Fibroblast of lung (primary cell): ENCODE measurements at places on chromosomes 5 and 9.

- no peak overlapping the region for H3K4me3 ChIP-seq
- DNase-seq, result no peak
- no peaks in the 10 kb centered on the region for H3K27me3 ChIP-seq
These were observed 26.6 kb upstream of the OBP2B start for GRCh38 chr9:133235549-133236222.

DNA sequence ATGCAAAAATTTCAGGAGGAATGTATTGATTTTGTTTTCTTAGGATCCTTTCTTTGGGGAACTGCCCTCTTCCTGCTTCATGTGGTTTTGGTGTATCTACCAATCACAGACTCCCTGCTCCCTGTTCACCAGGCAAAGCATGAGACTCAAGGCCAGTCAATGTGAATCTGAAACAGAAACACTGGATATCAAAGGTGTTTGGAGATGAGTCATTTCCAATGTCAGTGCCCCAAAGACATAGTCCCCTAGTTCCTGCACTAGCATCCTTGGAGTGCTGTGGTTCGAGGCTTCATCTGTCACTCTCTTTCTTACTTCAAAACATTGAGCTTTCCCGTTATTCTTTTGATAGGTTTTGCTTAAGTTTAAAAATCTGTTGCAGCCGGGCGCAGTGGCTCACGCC lies 8.1 kb downstream of the PPP3R2 start:
- no peaks in the 10 kb centered on the region for H3K4me1 ChIP-seq
- no peak overlapping the region for H3K4me3 ChIP-seq
- no peak overlapping the region for H3K27ac ChIP-seq
- no peaks in the 10 kb centered on the region for H3K27me3 ChIP-seq
- H3K36me3 ChIP-seq, result no peaks in the 10 kb centered on the region

DNA sequence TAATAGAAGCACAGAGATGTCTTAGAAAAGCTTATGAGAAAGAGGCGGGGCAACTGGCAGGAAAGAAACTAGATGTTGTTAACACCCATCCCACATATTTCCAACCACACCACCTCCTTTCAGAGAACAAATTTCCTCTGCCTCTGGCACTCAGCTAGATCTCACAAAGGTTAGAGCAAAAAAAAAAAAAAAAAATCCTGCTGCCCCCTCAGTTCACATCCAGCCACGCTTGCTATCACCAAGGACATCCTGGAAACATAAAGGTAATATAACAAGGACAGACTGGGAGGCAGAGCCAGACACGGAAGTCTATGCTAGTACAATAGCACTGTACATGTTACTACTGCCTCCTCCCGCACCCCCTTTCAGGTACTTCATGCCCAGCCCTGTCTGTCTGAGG lies 238.0 kb upstream of the PTGER4 start:
- H3K36me3 ChIP-seq, result no peaks in the 10 kb centered on the region
- H3K27ac ChIP-seq, result no peak overlapping the region
- H3K4me3 ChIP-seq, result no peak overlapping the region

GRCh38 chr9:116501871-116502270 lies 185.2 kb upstream of the TRIM32 start:
- no peaks in the 10 kb centered on the region for H3K4me1 ChIP-seq
- no peaks in the 10 kb centered on the region for H3K27me3 ChIP-seq
- no peak overlapping the region for H3K27ac ChIP-seq
- no peak for DNase-seq
- H3K36me3 ChIP-seq, result no peaks in the 10 kb centered on the region

DNA sequence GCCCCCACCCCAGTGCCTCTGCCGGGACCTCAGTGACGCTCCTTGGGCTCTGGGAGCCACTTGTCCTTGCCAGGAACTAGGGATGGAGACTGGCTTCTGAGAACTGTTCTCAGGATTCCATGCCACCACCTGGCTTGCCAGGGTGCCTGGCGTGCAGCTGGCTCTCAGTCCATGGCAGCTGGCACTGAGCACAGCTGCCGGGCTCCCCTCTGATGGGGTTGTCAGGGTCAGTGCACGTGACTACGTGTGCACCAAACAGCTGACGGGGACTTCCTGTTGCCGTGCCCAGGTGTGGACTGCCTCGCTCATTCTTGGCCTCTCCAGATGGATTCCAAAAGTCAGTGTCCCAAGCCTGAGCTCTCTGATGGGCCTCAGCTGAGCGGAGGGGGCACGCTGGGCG lies 9.4 kb downstream of the KCNT1 start:
- DNase-seq, result no peak
- H3K4me3 ChIP-seq, result no peak overlapping the region
- H3K27me3 ChIP-seq, result peaks cover 8% of the 10 kb centered on the region
- no peaks in the 10 kb centered on the region for H3K4me1 ChIP-seq
- no peaks in the 10 kb centered on the region for H3K36me3 ChIP-seq
- no peak overlapping the region for H3K27ac ChIP-seq

GRCh38 chr5:169765176-169765996 lies 128.3 kb downstream of the DOCK2 start:
- peaks cover 6% of the 10 kb centered on the region for H3K4me1 ChIP-seq
- no peaks in the 10 kb centered on the region for H3K36me3 ChIP-seq
- H3K27ac ChIP-seq, result no peak overlapping the region
- H3K27me3 ChIP-seq, result no peaks in the 10 kb centered on the region
- DNase-seq, result peak; percentile 75

GRCh38 chr5:162484986-162485385 lies 417.4 kb downstream of the GABRG2 start:
- no peaks in the 10 kb centered on the region for H3K4me1 ChIP-seq
- no peaks in the 10 kb centered on the region for H3K27me3 ChIP-seq
- H3K27ac ChIP-seq, result no peak overlapping the region
- no peaks in the 10 kb centered on the region for H3K36me3 ChIP-seq
- H3K4me3 ChIP-seq, result no peak overlapping the region

- H3K27ac ChIP-seq, result no peak overlapping the region
- no peaks in the 10 kb centered on the region for H3K36me3 ChIP-seq
- H3K4me3 ChIP-seq, result no peak overlapping the region
- no peaks in the 10 kb centered on the region for H3K27me3 ChIP-seq
- DNase-seq, result no peak
- no peaks in the 10 kb centered on the region for H3K4me1 ChIP-seq
These were observed 77.8 kb upstream of the SLC1A3 start for GRCh38 chr5:36528588-36528987.

GRCh38 chr5:133818031-133818431 lies 150.4 kb downstream of the C5orf15 start:
- no peaks in the 10 kb centered on the region for H3K4me1 ChIP-seq
- no peak overlapping the region for H3K27ac ChIP-seq
- no peak overlapping the region for H3K4me3 ChIP-seq

GRCh38 chr9:137880976-137881530 lies 3.5 kb downstream of the CACNA1B start:
- H3K4me1 ChIP-seq, result no peaks in the 10 kb centered on the region
- H3K4me3 ChIP-seq, result no peak overlapping the region
- DNase-seq, result no peak
- H3K36me3 ChIP-seq, result no peaks in the 10 kb centered on the region

DNA sequence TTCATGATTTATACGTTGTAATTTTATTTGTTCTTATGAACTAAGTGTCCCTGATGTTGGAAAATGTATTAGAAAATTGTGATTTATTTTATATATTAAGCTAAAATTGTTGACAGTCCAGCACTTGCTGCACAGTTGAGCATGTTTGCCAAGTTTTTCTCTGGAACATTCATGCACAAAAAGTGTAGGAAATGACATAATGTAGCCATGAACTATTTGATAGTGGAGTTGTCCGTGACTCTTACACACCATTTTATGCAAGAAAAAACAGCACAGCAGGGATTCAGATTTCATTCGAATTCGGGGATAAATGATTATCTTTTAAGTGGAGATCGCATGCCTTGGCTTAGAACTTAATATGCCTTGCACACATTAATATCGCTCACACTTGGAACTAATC lies 708.6 kb upstream of the WWC1 start:
- no peaks in the 10 kb centered on the region for H3K27me3 ChIP-seq
- no peaks in the 10 kb centered on the region for H3K36me3 ChIP-seq
- H3K27ac ChIP-seq, result no peak overlapping the region
- DNase-seq, result peak; percentile 70
- no peak overlapping the region for H3K4me3 ChIP-seq

- H3K4me3 ChIP-seq, result no peak overlapping the region
- no peak overlapping the region for H3K27ac ChIP-seq
- H3K27me3 ChIP-seq, result no peaks in the 10 kb centered on the region
- DNase-seq, result no peak
- no peaks in the 10 kb centered on the region for H3K36me3 ChIP-seq
- no peaks in the 10 kb centered on the region for H3K4me1 ChIP-seq
These were observed 67.8 kb downstream of the TMEM167A start for GRCh38 chr5:83009408-83009807.

DNA sequence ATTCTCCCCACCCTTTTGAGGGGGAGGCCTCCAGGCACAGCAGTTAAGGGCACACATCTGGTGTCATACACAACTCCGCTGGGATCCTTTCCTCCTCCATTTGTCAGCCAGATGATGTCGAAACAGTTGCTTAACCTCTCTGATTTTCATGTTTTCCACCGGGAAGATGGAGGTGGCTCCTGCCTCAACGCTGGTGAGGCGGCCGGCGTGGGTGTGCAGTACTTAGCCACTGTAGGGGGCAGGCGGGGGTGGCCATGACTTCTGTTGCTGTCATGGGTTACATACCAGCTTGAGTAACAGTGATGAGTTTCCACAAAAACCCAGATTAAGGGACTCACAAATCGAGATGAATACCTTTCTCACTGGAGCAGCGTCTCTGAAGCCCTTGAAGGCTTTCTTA lies 63.1 kb upstream of the EPB41L4B start:
- H3K4me3 ChIP-seq, result no peak overlapping the region
- no peak for DNase-seq
- H3K36me3 ChIP-seq, result no peaks in the 10 kb centered on the region
- no peak overlapping the region for H3K27ac ChIP-seq

GRCh38 chr5:112372543-112372942 lies 46.5 kb downstream of the EPB41L4A start:
- H3K27ac ChIP-seq, result no peak overlapping the region
- no peak overlapping the region for H3K4me3 ChIP-seq
- H3K4me1 ChIP-seq, result no peaks in the 10 kb centered on the region
- no peak for DNase-seq

- no peaks in the 10 kb centered on the region for H3K36me3 ChIP-seq
- H3K4me1 ChIP-seq, result peaks cover 7% of the 10 kb centered on the region
- H3K27ac ChIP-seq, result no peak overlapping the region
These were observed 39.2 kb downstream of the EXOSC2 start for GRCh38 chr9:130732793-130733221.

GRCh38 chr5:30030101-30030500 lies 1163.4 kb upstream of the CDH6 start:
- H3K27me3 ChIP-seq, result no peaks in the 10 kb centered on the region
- H3K4me3 ChIP-seq, result no peak overlapping the region

DNA sequence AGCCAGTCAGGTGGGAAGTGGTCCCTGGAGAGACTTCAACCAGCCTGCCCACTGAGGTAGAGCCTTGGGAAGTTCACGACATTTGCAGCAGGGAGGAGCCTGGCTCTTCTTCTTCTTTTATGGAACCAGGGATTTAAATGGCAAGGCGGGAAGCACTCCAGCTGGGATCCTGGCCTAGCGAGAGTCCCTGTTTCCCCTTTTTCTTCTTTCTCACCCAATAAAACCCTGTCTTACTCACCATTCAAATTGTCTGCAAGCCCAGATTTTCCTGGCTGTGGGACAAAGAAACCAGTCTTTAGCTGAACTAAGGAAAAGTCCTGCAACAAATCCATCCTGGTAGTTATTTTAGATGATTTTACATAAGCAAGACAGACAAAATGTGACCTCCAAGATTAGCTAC lies 503.7 kb downstream of the CDH10 start:
- no peak overlapping the region for H3K4me3 ChIP-seq
- no peaks in the 10 kb centered on the region for H3K27me3 ChIP-seq
- no peaks in the 10 kb centered on the region for H3K4me1 ChIP-seq
- peak; percentile 8 for DNase-seq
- no peak overlapping the region for H3K27ac ChIP-seq

DNA sequence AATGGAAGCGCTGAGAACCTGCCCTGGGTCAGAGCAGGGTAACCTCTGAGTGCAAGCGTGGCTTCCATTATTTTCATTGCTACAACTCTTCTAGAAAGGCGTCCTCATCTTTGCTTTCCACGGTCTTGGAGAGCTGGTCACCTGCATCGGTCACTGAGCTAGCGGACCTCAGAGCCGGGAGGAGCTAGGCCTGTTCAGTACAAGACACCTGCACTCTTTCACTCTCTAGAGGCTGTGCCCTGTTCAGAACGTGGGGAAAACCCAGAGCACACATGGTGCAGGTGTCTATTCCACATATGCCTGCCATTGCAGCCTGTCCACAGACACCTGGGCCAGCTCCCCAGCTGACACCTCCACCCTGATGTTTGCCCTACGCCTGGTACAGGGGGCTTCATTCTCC lies 147.8 kb upstream of the IRX2 start:
- no peaks in the 10 kb centered on the region for H3K36me3 ChIP-seq
- no peaks in the 10 kb centered on the region for H3K27me3 ChIP-seq
- H3K4me1 ChIP-seq, result no peaks in the 10 kb centered on the region
- no peak for DNase-seq
- no peak overlapping the region for H3K4me3 ChIP-seq
- no peak overlapping the region for H3K27ac ChIP-seq

DNA sequence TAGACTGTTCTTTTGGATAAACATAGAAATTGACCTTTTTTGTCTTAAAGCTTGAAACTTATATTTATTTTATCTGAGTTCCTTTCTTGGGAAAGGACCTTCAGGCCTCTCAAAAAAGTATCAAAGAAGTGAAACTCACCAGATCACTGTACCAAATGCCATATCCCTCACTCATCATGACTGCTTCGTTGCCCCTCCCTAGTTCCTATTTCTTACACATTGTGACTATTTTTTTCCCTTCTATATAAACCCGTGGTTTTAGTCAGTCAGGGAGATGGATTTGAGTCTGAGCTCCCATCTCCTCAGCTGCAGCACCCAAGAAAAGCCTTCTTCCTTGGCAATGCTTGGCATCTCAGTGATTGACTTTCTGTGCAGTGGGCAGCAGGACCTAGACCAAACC lies 129.4 kb downstream of the LPAR1 start:
- H3K4me1 ChIP-seq, result peaks cover 14% of the 10 kb centered on the region
- H3K27ac ChIP-seq, result no peak overlapping the region
- H3K4me3 ChIP-seq, result no peak overlapping the region
- no peaks in the 10 kb centered on the region for H3K36me3 ChIP-seq

GRCh38 chr9:112041536-112042243 lies 133.4 kb downstream of the SUSD1 start:
- H3K36me3 ChIP-seq, result no peaks in the 10 kb centered on the region
- peak overlapping the region; percentile 96 for H3K27ac ChIP-seq
- no peaks in the 10 kb centered on the region for H3K27me3 ChIP-seq
- H3K4me1 ChIP-seq, result peaks cover 46% of the 10 kb centered on the region

GRCh38 chr5:107135391-107135790 lies 535.3 kb downstream of the EFNA5 start:
- no peaks in the 10 kb centered on the region for H3K36me3 ChIP-seq
- no peaks in the 10 kb centered on the region for H3K4me1 ChIP-seq
- DNase-seq, result peak; percentile 39

DNA sequence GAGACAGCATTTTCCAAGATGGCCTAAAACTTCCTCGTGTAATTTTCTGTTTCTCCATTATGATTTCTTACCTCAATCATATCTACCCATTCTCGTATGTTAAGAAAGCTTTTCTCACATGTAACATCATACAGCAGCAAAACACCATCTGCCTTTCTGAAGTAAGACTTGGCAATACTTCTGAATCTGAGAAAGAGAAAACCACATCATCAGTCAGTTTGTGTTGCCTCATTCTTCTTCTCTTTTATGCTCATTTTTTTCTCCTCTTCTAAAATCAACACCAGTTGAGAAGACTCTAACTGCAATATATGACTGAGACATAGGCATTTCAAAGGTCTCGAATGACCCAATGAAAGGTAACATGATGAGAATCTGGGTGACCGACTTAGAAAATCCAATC lies 66.0 kb downstream of the RASEF start:
- H3K27me3 ChIP-seq, result no peaks in the 10 kb centered on the region
- no peaks in the 10 kb centered on the region for H3K4me1 ChIP-seq
